ENCODE measurements at places on chromosomes 1 and 21. TPM values are rescaled to one million over a fixed set of nuclear protein-coding genes. Genes with fewer than 3 reads are reported as not detected.

The TLCD4 gene
- total RNA-seq = 6.0 TPM

The STIL gene
- 13.8 TPM for total RNA-seq

The MATN1 gene
- total RNA-seq = not detected

The OVAAL gene
- total RNA-seq = not detected

The MROH9 gene
- total RNA-seq = 1.1 TPM

The BSND gene
- not detected for total RNA-seq

The RAB25 gene
- not detected for total RNA-seq

Measured in melanocyte of skin (primary cell).